Epithelial cell of proximal tubule (primary cell): ENCODE measurements at places on chromosomes 7 and 10. TPM values are rescaled to one million over a fixed set of nuclear protein-coding genes. Genes with fewer than 3 reads are reported as not detected.

The NPSR1 gene
- total RNA-seq: not detected in 2 replicates

The KCND2 gene
- total RNA-seq: 0.07 and 0.12 TPM in 2 replicates

The UPK3B gene
- total RNA-seq: not detected in 2 replicates

The KLF14 gene
- total RNA-seq: 0.14 TPM in 1 of 2 replicates, not detected in the other

The FBXO24 gene
- 0.80 and 1.0 TPM in 2 replicates for total RNA-seq

The CDK13 gene
- 36.0 and 41.1 TPM in 2 replicates for total RNA-seq

The MMP21 gene
- total RNA-seq: 0.06 TPM in 1 of 2 replicates, not detected in the other

The SPOCK2 gene
- total RNA-seq: 27.9 and 63.7 TPM in 2 replicates
